ENCODE measurements at places on chromosomes 7 and 10. TPM values are rescaled to one million over a fixed set of nuclear protein-coding genes. Genes with fewer than 3 reads are reported as not detected.

The ZNF107 gene
- total RNA-seq: 18.5 TPM

The STOX1 gene
- total RNA-seq: 0.19 TPM

The HERPUD2 gene
- total RNA-seq: 40.4 TPM

The ANKIB1 gene
- 48.8 TPM for total RNA-seq

DNA sequence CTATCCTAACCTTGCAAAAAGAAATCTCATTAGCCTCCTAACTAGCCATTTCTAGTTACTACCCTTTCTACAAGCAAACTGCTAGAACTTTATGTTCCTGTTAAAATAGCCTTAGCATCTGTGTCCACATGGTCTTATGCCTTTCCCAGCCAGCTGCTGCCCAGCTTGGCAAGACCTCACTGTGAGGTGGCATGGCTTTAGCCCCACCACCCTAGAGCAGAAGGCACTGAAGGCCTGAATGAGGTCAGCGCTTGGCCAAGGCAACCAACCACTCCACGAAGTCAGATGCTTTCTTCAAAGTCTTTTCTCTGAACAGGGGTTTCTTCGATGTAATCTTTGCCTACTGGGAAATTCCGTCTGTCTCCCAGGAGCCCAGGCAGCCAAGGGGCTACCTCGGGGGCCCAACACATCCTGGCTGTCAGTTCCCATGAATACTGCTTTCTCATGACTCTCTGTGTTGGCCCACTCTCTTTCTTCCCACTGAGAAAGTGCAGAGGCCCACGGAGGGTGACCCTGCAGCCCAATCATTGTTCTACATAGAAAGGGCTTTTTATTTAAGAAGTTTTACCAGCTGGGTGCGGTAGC is 41.6 kb downstream of the POLR3A start:
- H3K27ac ChIP-seq: no peak overlapping the region
- H3K4me1 ChIP-seq: no peaks in the 10 kb centered on the region
- no peak overlapping the region for H3K4me3 ChIP-seq
- no peaks in the 10 kb centered on the region for H3K27me3 ChIP-seq

DNA sequence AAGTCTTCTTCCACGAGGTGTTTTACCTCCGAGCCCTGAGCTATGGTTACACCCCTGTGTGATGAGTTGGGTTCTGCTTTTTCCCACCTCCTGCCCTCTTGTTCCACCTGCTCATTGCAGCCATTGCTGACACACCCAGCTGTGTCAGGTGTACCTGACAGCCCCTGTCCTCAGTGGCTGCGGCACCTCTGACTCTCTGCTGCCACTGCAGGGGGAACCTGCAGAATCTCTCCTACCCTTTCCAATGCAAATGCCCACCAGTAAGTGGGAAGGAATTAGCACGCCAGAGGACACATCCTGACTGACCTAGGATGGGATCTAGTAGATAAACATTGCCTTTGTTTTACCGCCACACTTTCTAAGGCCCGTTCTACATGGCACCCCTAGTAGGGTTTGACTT is 600.9 kb upstream of the MKI67 start:
- no peaks in the 10 kb centered on the region for H3K27me3 ChIP-seq
- H3K27ac ChIP-seq: no peak overlapping the region

DNA sequence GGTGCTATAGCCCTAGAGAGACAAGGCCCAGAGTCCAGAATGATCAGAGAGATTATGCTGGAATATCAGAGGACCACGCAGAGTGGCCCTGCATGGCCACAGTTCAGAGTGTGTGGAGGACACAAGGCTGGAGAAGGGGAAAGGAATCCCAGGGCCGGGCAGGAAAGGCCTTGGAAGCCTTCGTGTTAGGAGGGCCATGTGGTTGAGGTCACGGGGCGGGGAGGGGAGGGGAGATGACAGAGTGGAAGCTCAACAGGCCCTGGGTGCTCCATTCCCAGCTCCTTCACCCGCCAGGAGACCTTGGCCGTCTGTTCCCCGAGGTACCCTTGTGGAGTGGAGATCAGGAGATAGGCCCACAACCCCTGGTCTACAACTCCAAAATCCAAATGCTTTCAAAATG is 13.2 kb upstream of the EN2 start:
- no peak overlapping the region for H3K4me3 ChIP-seq
- H3K27ac ChIP-seq: no peak overlapping the region
- DNase-seq: no peak
- H3K27me3 ChIP-seq: peaks cover 60% of the 10 kb centered on the region
- H3K4me1 ChIP-seq: peaks cover 16% of the 10 kb centered on the region

DNA sequence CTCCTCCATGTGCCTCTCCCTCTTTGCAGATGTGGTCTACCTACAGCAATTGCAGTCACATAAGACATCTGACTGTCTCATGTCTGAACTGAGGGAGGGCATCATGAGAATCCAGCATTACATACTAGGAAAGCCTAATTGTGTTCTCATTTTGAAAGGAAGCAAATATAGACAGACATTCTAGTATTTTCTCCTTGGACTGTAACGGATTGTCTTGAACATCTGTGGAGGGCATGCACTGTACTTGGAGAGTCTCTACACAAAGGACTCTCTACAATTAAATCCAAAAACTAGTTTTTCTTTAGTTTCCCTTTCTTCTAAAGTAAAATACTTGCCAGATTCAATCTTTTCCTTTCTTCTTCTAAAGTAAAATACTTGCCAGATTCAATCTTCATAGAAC is 34.7 kb upstream of the TRIL start:
- no peak overlapping the region for H3K27ac ChIP-seq
- peaks cover 15% of the 10 kb centered on the region for H3K27me3 ChIP-seq
- DNase-seq: no peak

DNA sequence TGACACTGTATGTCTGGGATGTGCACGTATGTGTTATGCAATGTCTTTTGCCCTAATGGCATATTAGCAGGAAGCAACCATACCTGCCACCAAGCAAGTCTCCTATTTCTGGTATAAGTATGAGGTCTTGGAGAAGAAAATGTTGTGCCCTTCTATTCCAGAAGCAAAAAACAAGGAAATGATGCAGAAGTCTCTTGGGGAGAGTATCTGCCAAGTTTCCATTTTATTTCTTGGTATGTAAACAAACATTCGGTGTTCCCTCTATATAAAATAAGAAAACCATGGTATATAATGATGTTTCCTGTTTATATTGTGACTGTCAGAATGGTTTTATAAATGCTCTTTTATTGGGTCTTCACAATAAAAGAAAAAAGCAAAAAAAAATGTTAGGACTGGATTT is 19.3 kb upstream of the MYO3A start:
- H3K4me1 ChIP-seq: no peaks in the 10 kb centered on the region
- no peaks in the 10 kb centered on the region for H3K27me3 ChIP-seq
- H3K36me3 ChIP-seq: no peaks in the 10 kb centered on the region

DNA sequence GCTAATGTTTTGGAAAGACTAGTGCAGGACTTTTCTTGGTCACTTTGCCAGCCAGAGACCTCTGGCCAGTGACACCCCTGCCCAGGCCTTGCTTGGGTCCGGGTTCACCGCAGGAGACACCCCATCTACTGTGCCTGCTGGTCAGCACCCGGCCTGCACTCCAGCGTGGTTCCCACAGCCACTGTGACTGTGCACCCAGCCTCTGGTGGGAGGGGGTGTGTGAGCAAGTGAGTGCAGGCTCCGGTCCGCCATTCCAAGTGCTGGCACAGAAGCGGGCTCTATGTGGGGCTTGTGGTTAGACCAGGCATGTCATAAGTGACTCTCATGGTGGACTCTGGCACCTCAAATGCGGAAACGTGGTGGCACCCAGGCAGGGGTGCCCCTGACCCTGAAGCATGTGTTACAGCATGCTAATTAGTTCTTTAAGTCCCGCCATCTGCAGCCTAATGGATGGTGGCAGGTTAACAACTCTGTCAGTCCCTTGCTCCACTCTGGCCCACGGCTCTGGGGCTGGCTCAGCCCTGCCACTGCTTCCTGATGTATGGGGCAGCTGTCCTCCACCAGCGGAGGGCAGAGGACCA is 311.9 kb upstream of the HGF start:
- H3K27me3 ChIP-seq: no peaks in the 10 kb centered on the region
- H3K36me3 ChIP-seq: no peaks in the 10 kb centered on the region

DNA sequence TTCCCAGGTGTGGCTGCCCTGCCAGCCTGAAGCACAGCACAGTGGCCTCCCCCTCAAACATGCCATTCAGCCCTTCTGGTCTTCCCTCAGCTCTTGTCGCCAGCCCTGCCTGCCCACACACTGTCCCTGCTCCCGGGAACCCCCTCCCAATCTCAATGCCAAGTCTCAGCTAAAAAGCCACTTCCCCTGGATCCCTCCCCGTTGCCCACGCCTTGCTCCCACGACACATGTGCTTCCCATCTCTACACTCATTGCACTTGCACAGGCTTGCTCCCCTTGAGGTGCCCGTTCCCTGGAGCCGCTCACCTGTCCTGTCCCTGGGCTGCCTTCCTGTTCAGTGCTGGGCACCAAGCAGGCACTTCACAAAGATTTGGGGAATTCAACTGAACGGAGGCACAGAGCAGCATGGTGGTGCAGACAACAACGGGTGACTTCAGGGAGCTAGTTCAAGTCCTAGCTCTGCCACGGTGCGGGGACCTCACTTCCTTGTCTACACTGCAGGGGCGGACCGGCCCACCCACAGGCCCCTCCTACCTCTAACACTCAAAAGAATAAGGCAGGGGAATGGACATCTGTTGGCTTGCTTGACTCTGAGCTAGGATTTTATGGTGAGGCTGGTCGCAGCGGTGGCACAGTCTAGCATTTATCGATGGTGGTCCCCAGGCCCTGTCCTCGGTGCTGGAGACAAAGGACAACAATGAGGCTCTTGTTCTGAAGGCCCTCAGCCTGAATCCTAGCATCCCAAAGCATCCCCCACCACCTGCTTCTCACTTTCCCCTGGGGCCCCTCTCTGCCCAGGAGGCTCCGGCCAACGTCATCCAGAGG is 18.4 kb downstream of the RGS10 start:
- H3K4me1 ChIP-seq: peaks cover 72% of the 10 kb centered on the region
- no peak for DNase-seq
- peaks cover 3% of the 10 kb centered on the region for H3K36me3 ChIP-seq
- H3K27me3 ChIP-seq: no peaks in the 10 kb centered on the region
- no peak overlapping the region for H3K27ac ChIP-seq

- peaks cover 4% of the 10 kb centered on the region for H3K36me3 ChIP-seq
- DNase-seq: no peak
These were observed 63.6 kb upstream of the HGF start for GRCh38 chr7:81833401-81833800.

DNA sequence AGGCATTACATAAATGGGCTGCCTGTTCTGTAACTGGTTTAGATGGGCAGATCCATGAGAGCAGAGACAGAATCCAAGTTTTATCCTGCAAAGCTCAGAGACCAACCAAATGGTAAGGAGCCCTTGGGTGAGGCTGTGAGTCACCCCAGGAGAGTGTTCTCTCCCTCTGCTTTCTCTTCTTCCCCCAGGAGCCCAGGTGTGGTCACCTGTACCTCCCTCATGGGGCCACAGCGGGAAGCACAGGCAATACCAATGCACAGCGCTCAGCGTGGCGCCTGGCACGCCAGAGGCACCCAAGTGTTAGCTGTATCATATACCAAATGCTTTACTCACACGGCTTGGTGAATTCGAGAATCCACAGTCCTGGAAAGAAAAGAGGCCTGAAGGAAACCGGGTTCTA is 39.4 kb downstream of the CTBP2 start:
- H3K27ac ChIP-seq: no peak overlapping the region
- DNase-seq: no peak

GRCh38 chr7:49102411-49102810 is 178.1 kb downstream of the CDC14C start:
- H3K36me3 ChIP-seq: no peaks in the 10 kb centered on the region
- no peaks in the 10 kb centered on the region for H3K27me3 ChIP-seq
- H3K4me1 ChIP-seq: no peaks in the 10 kb centered on the region
- no peak for DNase-seq
- no peak overlapping the region for H3K27ac ChIP-seq
- no peak overlapping the region for H3K4me3 ChIP-seq

DNA sequence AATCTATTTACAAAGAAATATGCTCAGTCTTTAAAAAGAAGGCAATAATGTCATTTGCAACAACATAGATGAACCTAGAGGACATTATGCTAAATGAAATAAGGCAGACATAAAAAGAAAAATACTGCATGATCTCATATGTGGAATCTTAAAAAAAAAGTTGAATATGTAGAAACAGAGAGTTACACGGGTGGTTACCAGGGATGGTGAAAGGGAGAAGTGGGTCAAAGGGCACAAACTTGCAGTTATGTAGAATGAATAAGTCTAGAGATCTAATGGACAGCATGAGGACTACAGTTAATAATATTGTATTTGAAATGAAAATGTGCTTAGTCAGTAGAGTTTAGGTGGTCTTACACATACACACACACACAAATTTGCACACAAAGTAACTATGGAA is 88.2 kb upstream of the CCDC71L start:
- H3K4me3 ChIP-seq: no peak overlapping the region
- no peaks in the 10 kb centered on the region for H3K4me1 ChIP-seq
- no peak overlapping the region for H3K27ac ChIP-seq

GRCh38 chr7:102933763-102934162 is 21.0 kb downstream of the LRRC17 start:
- H3K4me1 ChIP-seq: no peaks in the 10 kb centered on the region
- H3K4me3 ChIP-seq: no peak overlapping the region

DNA sequence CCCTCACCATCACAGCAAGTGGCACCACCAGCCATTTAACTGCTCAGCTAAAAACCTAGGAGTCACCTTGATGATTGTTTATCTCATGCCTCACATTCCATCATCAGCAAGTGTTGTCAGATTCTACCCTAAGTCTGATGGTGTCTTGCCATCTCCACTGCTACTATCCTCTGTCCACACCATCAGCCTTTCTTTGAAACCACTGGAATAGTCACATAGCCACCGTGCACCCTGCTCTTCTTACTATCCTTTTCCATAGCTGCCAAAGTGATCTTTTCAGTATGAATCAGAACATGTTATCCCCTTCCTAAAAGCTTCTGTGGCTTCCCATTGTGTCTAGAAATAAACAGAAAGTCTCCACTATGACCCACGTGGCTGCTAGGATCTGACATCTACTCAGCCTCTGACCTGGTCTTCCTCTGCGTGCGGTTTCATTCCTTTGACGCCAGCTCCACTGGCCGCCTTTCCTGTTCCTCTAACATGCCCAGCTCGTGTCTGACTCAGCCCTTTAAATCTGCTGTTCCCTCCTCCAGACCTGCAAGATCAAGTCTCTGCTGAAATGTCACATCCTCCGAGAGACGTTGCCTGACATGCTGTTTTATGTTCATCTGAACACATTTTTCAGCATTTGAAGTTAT is 16.5 kb upstream of the CHN2 start:
- H3K36me3 ChIP-seq: no peaks in the 10 kb centered on the region
- no peak overlapping the region for H3K27ac ChIP-seq
- peak; percentile 10 for DNase-seq
- H3K27me3 ChIP-seq: peaks cover 7% of the 10 kb centered on the region
- H3K4me3 ChIP-seq: peak overlapping the region; percentile 6
- H3K4me1 ChIP-seq: peaks cover 6% of the 10 kb centered on the region

DNA sequence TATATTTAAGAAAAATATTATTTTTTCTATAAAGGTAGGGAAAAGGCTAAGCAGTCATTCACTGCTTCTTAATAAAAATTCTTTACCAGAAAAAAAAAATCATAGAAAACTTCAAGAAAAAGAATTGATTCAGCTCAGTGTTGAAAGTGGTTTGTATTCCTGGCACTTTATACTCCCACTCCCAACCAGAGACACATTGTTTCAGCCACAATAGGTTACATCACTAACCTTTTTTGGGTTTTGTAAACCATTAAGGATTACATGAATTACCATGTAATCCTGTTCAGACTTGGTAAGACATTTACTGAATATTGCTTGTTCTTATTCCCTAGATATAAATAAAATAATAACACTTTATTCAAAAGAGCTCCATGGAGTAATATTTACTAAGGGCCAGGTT is 46.6 kb downstream of the MINPP1 start:
- no peak overlapping the region for H3K4me3 ChIP-seq
- no peak for DNase-seq
- no peaks in the 10 kb centered on the region for H3K27me3 ChIP-seq
- H3K27ac ChIP-seq: no peak overlapping the region

GRCh38 chr10:101286248-101287046 is 57.2 kb upstream of the LBX1 start:
- peaks cover 5% of the 10 kb centered on the region for H3K4me1 ChIP-seq
- no peak for DNase-seq
- no peak overlapping the region for H3K27ac ChIP-seq
- H3K36me3 ChIP-seq: no peaks in the 10 kb centered on the region
- H3K4me3 ChIP-seq: no peak overlapping the region
